ENCODE measurements at places on chromosomes 1 and 21.

DNA sequence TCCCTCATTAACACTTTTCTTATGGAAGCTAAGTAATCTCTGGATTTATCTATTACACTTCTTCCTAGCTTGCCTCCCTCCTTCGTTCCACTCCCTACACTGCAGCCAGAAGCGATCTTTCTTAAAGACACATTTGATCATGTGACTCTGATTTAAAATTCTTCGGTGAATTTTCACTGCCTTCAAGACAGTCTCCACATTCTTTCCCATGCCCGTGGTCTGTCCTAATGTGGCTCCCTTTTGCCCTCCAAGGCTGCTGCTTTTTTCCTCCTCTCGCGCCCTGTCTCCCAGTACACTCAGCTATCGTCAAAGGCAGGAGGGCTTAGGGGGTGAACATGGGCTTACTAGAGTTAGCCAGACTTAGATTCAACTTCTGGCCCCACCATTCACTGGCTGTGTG, 64.4 kb downstream of the SDCCAG8 start:
- DNase-seq: no peak

DNA sequence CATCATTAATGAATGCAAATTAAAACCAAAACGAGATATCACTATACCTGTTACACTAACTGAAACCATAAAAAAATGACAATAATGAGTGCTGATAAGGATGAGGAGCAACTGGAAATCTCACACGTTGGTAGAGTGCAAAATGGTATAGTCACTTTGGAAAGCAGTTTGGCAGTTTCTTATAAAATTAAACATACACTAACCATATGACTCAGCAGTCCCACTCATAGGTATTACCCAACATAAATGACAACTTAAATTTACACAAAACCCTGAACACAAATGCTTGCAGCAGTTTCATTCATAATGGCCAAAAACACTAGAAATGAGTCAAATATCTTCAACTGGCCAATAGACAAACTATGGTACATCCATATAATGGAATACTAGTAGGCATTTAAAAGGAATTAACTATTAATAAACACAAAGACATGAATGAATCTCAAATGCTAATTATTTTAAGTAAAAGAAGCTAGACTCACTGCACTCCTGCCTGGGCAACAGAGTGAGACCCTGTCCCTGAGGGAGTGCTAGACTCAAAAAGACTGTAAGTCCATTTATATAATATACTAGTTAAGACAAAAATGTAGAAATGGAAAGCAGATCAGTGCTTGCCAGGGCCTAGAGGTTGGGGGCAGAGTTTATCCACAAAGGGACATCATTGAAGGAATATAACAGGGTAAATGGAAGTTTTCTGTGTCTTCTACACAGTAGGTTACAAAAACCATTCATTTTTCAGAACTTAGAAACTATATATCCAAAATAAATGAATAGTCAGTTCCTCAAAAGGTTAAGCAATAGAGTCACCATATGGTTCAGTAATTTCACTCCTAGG, 77.4 kb downstream of the EIF4G3 start:
- DNase-seq: no peak

GRCh38 chr1:56150441-56151215, 428.7 kb downstream of the PLPP3 start:
- DNase-seq: no peak

GRCh38 chr1:202192770-202193613, 607 bp upstream of the LGR6 start:
- peak; percentile 34 for DNase-seq

DNA sequence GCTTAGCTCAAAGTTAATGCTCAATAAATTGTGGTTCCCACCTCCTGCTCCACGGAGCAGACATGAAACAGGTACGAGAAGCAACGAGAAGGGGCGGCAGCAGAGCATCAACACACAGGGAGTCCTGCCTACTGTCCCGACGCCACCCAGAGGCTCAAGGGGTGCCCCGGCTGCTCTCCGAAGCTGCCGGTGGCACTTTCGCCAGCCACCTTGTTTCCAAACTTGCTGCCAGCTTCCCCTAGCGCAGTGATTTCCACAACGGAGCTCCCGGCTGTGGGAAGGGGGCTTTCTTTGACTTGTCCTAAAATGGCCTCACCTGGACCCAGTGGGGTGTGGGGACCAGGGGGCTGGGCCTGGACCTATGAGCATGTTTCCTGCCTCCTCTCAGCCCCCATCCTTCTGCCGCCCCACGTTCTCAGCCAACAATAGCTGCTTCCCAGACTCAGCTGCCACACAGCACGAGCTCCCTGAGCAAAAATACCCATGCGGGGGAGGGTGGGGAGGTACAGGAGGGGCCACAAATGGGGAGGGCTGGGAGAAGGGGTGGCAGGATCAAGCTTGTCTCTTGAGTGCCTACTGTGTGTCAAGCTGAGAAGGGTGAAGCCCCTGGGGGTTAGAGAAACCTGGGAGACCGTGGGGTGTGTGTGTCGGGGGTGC, 35.6 kb upstream of the ECE1 start:
- no peak for DNase-seq

- DNase-seq: no peak
Measured at GRCh38 chr1:208990456-208990855, 593.1 kb upstream of the CAMK1G start.

- no peak for DNase-seq
Measured at GRCh38 chr1:201347498-201348210, 29.8 kb downstream of the TNNT2 start.

GRCh38 chr1:56788102-56788501, 31.1 kb downstream of the FYB2 start:
- no peak for DNase-seq

- no peak for DNase-seq
Measured at GRCh38 chr1:181151378-181152326, 63.2 kb downstream of the IER5 start.

GRCh38 chr1:216387782-216388181, 35.5 kb downstream of the USH2A start:
- DNase-seq: no peak

DNA sequence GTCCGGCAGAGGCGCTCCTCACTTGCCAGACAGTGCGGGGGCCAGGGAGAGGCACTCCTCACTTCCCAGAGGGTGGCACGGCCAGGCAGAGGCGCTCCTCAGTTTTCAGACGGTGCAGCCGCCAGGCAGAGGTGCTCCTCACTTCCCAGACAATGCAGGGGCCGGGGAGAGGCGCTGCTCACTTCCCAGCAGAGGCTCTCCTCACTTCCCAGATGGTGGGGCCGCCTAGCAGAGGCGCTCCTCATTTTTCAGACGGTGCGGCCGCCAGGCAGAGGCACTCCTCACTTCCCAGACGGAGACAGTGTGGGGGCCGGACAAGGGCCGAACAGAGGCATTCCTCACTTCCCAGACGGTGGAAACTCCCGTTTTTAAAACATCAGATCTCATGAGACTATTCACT, 238.4 kb upstream of the CACYBP start:
- no peak for DNase-seq

- DNase-seq: no peak
Measured at GRCh38 chr1:32299327-32299726, 7.4 kb downstream of the HDAC1 start.

- DNase-seq: no peak
Measured at GRCh38 chr1:172938681-172939080, 112.1 kb downstream of the TNFSF18 start.

- no peak for DNase-seq
Measured at GRCh38 chr1:95371666-95372282, 137.8 kb downstream of the RWDD3 start.

GRCh38 chr1:183859831-183860230, 54.9 kb downstream of the RGL1 start:
- DNase-seq: no peak

DNA sequence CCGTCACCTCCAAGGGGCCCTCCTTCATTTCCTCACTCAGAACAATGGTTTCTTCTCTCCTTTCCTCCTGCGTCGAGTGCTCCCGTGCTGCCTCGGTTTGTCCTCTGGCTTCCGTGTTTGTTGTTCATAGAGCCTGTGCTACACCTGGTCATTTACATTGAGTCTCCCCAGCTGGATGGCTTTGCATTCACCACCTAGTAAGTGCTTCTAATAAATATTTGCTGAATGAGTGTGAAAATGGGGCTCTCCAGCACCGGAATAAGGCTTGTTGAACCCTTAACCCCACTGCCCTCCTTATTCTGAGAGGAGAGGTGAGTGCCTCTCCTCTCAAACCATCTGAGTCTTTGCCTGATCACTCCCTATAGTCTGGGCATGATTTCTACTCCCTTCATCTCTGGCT, 104.9 kb downstream of the CNIH3 start:
- no peak for DNase-seq

DNA sequence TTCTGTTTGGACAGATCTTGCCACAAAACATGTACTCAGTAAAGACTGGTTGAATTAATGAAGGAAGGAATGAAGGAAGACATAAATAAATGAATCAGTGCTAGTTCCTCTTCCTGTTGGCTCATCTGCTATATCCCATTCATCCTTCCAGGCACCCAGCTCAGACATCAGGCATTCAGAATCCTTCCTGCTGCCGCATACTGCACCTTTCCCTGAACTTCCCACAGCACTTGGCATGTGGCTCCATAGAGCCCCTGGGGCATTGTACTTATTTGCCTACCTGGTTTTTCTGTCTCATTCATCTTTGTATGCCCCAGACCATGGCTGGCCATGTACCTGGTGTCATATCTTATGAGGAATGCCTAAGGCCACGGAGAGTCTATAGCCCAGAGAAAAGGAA, 34.4 kb upstream of the ZNF648 start:
- DNase-seq: no peak

GRCh38 chr1:223834660-223835263, 11.0 kb downstream of the TP53BP2 start:
- DNase-seq: peak; percentile 12

GRCh38 chr21:32713726-32714125, 14.1 kb downstream of the SYNJ1 start:
- DNase-seq: no peak

GRCh38 chr1:45299981-45300668, 26.6 kb upstream of the HPDL start:
- DNase-seq: peak; percentile 48

DNA sequence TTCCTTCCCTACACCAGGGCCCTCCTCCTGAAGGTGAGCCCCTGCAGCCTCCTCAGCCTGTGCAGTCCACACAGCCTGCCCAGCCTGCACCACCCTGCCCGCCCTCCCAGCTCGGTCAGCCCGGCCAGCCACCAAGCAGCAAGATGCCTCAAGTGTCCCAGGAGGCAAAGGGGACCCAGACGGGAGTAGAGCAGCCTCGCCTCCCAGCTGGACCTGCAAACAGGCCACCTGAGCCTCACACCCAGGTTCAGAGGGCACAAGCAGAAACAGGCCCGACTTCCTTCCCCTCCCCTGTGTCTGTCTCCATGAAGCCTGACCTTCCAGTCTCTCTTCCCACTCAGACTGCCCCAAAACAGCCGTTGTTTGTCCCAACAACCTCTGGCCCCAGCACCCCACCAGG, 38.8 kb downstream of the ZBTB17 start:
- DNase-seq: no peak

GRCh38 chr1:14755518-14756252, 157.2 kb downstream of the KAZN start:
- DNase-seq: no peak

DNA sequence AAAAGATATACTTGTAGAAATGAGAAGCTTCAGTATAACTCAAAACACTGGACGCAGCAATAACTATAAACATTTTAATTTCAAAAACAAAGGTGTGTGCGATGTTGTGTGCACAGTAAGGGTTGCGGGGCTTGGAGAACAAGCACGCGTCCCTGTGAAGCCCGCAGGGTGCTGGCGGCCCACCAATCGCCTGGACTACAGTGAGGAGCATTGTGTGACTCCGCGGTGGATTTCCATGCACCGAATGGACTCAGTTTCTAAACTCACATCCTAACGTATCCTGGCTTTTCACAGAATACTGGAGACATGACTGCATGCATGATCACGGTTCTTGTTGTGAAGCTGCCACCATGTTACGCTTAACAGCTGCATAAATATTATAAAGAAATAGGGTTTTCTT, 33.0 kb downstream of the NTPCR start:
- DNase-seq: no peak

GRCh38 chr1:30966690-30967369, 58.3 kb upstream of the SDC3 start:
- DNase-seq: no peak

DNA sequence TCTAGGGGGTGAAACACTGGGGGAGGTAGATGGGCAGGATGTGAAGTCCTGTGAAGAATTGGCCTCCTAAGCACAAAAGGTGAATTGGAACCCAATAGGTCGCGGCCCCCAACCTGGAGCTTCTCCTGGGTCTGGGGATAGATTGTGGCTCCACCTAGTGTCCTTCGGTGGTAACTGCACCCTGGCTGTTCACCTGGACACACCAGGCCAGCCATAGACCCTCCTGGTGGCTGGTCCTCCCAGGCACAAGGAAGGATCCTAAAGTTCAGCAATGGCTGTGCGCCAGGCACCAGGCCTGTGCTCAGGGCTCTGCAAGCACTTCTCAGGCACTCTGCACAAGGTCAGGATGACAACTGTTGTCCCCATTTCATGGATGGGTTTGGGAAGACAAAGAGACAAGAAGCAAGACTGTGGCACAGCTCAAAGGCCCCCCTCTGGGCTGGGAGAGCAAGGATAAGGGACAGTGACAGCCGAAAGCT, 13.5 kb downstream of the ESPN start:
- DNase-seq: peak; percentile 57

DNA sequence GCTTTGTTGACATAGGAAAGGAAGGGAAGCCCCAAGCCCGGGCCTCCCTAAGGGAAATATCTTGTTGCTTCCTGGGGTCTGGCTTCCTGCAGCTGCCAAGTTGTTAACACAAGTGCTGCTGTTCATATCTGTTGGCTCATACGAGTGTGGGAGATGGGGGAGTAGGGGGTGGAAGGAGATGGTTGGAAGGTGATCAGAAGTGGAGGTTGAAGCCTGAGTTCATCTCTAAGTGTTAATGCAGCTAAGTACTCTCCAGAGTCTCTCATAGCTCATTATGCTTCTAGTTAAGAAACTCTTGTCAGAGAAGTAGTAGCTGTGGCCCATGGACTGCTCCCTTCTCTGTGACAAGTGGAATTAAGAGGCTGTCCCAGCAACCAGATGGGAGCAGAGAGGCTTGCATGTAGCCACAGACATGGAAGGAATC, 319.2 kb upstream of the SPAG17 start:
- no peak for DNase-seq

Measured in stimulated activated naive CD4-positive, alpha-beta T cell (primary cell).